ENCODE measurements at places on chromosomes 7 and 10.

DNA sequence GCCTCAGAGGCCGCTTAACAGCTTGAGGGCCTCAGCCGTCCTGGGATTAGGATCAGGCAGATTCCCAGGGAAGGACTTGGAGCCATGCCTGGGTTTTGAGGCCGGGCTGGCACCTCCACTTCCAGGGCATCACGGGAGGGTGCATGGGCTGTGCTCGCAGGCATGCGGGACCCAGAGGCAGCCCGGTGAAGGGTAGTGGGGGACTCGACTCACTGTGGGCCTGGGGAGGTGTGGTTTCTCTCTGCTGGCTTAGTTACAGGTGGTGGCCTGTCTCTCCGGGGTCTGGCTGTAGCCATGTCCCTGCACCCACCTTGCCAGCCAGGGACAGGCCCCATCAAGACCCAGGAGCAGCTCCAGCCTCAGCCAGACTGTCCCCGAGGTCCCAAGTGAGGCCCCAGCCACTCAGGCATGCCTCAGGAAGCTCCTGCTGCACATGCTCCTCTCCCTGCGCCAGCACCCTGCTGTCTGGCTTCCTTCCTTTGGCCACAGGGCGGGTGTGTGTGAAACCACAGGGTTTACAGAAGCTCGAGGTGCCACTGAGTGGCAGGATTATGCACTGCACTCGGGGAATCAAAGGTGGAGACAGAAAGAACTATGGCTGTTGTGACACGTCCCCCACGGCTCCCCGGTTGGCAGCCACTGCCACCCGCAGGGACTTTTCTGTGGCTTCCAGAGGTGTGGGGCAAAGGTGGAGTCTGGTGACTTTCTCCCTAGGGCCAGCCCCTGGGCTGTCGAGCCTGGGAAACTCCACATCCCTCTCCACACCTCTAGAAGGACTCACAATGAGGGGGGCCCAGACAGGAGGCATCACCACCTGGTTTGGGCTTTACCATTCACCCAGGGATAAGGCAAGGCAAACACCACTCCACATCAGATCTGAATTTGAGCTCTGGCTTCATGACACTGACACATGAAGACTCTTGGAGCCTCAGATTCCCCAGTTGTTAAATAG is 19.7 kb downstream of the GOLGA7B start:
- H3K36me3 ChIP-seq, result no peaks in the 10 kb centered on the region
- no peaks in the 10 kb centered on the region for H3K27me3 ChIP-seq
- no peaks in the 10 kb centered on the region for H3K4me1 ChIP-seq
- DNase-seq, result peak; percentile 32
- no peak overlapping the region for H3K4me3 ChIP-seq

- H3K27ac ChIP-seq, result no peak overlapping the region
- H3K27me3 ChIP-seq, result no peaks in the 10 kb centered on the region
- H3K4me1 ChIP-seq, result no peaks in the 10 kb centered on the region
- H3K4me3 ChIP-seq, result no peak overlapping the region
Measured at GRCh38 chr10:118804262-118804773, 49.5 kb upstream of the CACUL1 start.

- H3K4me1 ChIP-seq, result no peaks in the 10 kb centered on the region
- no peaks in the 10 kb centered on the region for H3K36me3 ChIP-seq
- no peak overlapping the region for H3K4me3 ChIP-seq
Measured at GRCh38 chr10:107577221-107577620, 412.7 kb upstream of the SORCS1 start.

- H3K4me3 ChIP-seq, result no peak overlapping the region
- peaks cover 7% of the 10 kb centered on the region for H3K4me1 ChIP-seq
- H3K27me3 ChIP-seq, result no peaks in the 10 kb centered on the region
- DNase-seq, result no peak
- no peak overlapping the region for H3K27ac ChIP-seq
Measured at GRCh38 chr7:79287981-79288380, 165.5 kb downstream of the MAGI2 start.

DNA sequence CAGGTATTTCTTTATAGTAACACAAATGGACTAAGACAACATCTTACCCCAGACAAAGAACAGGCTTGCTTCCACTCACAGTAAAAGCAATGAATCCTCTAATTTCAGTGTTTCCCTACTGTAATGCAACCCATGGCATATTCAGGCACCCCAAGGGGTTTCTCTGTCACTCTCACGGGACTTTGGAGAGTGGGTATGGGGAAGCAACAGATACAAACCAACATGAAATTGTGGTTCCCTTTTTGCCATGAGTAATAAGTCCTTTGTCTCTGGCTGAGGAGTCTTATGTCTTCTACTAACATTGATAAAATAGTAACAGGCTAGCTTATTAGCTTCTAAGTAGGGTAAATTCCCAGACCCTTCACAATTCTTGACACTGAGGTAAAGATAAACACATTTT is 51.4 kb upstream of the AOAH start:
- no peak for DNase-seq
- H3K4me1 ChIP-seq, result peaks cover 3% of the 10 kb centered on the region
- no peaks in the 10 kb centered on the region for H3K27me3 ChIP-seq
- H3K36me3 ChIP-seq, result no peaks in the 10 kb centered on the region
- no peak overlapping the region for H3K27ac ChIP-seq

DNA sequence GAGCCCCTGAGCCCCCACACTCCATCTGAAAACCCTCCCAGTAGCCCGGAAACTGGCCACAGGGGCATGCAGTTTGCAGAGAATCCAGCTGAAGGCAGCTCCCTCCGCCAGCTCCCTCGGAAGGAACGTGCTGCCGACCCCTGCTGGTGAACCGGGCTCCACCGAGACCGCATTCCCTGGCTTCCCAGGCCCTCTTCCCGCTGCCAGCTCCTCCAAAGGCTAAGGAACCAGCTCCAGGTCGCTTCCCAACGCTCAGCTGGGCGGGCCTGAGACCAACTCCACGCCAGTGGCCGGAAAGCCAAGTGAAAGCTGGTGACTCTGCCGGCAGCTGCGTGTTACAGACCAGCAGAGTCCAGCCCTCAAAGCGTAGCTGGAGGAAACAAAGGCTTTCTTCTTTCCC is 35.8 kb downstream of the GPER1 start:
- H3K27ac ChIP-seq, result peak overlapping the region; percentile 10
- H3K36me3 ChIP-seq, result peaks cover 21% of the 10 kb centered on the region
- peaks cover 11% of the 10 kb centered on the region for H3K4me1 ChIP-seq
- H3K4me3 ChIP-seq, result no peak overlapping the region
- peak; percentile 54 for DNase-seq

DNA sequence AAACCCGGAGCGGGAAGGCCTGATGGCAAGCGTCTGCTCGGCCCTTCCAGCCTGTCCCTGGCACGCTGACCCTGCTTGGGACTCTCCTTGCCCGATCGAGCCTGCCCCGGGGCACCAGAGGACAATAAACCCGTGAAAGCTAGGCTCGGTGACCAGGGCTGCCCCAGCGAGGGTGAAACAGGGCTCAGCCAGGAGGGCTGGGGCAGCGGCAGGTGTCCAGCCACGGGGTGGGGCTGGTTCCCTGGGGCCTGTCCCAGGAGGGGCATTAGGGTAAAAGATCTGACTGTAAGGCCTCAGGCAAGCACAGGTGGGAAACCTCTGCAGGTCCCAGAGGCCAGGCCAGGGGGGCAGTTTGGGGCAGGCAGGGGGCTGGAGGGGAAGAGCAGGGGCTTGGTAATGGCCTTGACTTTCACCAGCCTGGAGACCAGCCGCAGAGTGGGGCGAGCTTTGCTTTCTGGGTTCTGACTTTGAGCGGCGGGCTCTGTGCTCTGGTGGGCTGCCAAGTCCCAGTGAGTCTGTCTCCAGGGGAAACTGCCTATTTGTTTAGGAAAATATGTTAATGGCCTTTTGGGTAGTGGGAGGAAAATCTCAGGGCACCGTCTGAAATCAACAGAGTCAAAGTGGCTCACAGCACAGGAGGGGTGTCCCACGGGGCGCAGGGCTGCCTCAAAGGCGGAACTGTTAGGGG is 68.2 kb upstream of the INPP5A start:
- no peak overlapping the region for H3K27ac ChIP-seq
- DNase-seq, result no peak
- H3K27me3 ChIP-seq, result no peaks in the 10 kb centered on the region
- H3K36me3 ChIP-seq, result no peaks in the 10 kb centered on the region

DNA sequence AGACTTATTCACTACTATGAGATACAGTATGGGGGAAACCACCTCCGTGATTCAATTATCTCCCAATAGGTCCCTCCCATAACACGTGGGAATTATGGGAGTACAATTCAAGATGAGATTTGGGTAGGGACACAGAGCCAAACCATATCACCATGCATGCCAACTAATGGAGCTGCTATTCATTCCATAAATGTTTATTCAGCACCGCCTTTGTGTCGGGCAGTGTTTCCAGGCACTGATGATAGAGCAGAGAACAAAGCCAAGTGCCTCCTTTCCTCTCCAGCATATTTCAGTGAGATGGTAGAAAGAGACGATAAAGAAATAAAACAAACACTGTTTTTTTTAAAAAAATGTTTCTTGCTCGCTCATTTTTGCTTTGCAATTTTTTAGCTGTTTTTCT is 295.9 kb upstream of the FOXK1 start:
- no peaks in the 10 kb centered on the region for H3K27me3 ChIP-seq
- no peak overlapping the region for H3K27ac ChIP-seq
- H3K4me1 ChIP-seq, result no peaks in the 10 kb centered on the region
- no peak for DNase-seq
- no peaks in the 10 kb centered on the region for H3K36me3 ChIP-seq

- no peak overlapping the region for H3K27ac ChIP-seq
- H3K36me3 ChIP-seq, result no peaks in the 10 kb centered on the region
- DNase-seq, result no peak
- no peaks in the 10 kb centered on the region for H3K4me1 ChIP-seq
- no peak overlapping the region for H3K4me3 ChIP-seq
Measured at GRCh38 chr7:141442781-141443180, 108.4 kb upstream of the AGK start.

DNA sequence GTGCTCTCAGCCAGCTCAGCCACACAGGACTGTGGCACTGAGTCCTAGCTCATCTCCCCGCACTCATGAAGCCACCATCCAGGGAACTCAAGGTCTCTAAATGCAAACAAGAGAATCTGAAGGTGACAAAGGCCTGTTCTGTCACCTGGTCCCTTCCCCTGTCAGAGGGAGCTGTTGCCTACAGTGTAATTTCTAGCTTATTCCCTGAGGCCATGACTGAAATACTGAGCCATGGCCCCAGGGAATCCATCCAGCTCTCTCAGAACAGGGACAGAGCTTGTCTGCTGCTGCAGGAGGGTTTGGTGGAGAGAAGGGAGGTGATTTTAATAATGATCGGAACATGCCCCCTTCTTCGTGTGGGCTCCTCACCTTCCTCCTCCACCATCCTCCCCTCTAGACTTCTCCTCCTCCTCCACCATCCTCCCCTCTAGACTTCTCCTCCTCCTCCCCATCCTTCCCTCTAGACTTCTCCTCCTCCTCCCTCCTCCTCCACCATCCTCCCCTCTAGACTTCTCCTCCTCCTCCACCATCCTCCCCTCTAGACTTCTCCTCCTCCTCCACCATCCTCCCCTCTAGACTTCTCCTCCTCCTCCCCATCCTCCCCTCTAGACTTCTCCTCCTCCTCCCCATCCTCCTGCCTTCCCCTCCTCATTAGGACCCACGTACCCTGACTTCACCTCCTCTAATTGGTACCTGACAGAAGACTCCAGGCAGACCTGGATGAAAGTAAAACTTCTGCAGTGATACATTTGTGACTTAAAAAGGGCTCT is 338.0 kb upstream of the MKI67 start:
- no peaks in the 10 kb centered on the region for H3K4me1 ChIP-seq
- no peaks in the 10 kb centered on the region for H3K27me3 ChIP-seq
- H3K4me3 ChIP-seq, result no peak overlapping the region
- no peak overlapping the region for H3K27ac ChIP-seq
- DNase-seq, result peak; percentile 42

DNA sequence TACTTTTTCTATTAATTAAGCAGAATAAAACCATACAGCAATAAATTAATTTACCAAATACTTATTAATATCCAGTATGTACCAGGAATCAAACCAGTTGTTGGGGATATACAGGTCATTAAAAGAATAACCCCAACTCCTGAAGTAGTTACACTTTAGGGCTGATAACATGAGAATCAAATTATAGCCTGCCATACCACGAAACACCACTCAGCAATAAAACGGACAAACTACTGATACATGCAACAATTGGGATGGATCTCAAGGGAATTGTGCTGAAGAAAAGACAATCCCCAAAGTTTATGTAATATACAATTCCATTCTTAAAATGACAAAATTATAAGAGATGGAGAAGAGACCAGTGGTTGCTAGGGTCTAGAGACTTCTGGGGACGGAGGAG is 22.7 kb downstream of the MCMBP start:
- H3K36me3 ChIP-seq, result peaks cover 97% of the 10 kb centered on the region
- H3K4me3 ChIP-seq, result no peak overlapping the region
- no peaks in the 10 kb centered on the region for H3K27me3 ChIP-seq
- no peaks in the 10 kb centered on the region for H3K4me1 ChIP-seq
- no peak overlapping the region for H3K27ac ChIP-seq

DNA sequence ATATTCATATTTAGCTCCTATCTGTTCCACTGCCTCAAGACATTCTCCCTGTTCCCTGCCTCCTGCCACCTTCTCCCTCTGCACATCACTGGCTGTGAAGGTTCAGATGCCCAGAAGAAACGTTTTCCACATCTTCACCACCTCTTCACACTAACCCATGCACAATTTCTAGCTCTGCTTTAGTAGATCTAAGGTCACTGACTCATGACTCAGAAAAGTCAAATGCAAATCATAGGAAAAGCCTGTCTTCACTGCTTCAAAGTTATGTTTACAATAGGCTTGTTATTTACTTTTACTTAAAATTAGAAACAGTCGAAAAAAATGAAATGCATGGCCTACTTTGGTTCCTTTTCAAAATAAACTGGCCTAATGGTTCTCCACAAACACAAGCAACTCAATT is 2.5 kb downstream of the SCRN1 start:
- H3K36me3 ChIP-seq, result no peaks in the 10 kb centered on the region
- peaks cover 5% of the 10 kb centered on the region for H3K4me1 ChIP-seq
- no peak overlapping the region for H3K27ac ChIP-seq
- H3K4me3 ChIP-seq, result no peak overlapping the region

DNA sequence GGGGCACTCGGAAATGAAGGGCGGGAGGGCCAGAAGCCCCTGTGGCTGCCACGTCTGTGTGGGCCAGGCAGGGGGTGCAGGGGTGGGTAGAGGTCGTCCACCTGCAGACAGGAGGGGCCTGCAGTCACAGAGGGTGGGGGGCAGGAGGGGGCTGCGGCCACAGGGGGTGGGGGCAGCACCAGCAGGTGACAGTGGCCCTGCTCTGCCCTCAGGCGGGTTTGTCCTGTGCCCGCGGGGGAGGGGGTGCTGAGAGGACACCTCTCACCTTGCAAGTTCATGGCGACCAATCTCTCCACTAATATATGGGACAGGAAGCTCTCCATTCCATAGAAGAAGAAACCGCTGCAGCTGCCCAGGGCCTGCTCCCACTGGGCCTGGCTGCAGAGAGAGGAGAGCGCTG is 26.6 kb upstream of the NKX6-2 start:
- H3K27ac ChIP-seq, result no peak overlapping the region
- H3K4me1 ChIP-seq, result peaks cover 4% of the 10 kb centered on the region
- H3K36me3 ChIP-seq, result no peaks in the 10 kb centered on the region

DNA sequence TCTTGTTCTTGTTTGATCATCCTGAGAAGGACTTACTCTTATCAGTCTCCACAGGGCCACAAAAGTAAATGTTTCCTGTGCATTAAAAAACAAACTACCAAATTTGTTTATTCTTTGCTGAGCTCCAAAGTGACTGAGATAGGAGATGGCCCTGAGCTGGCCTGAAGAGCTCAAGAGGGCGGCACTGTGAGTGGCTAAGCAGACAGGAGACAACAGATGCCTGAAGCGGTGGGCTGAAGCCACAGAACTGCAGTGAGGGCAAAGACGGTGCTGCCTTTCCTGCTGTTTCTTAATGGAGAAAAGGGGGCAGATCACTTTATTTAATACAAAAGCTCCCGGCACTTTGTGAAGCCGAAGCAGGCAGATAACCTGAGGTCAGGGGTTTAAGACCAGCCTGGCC is 379.6 kb downstream of the ARL4A start:
- H3K4me1 ChIP-seq, result no peaks in the 10 kb centered on the region
- H3K4me3 ChIP-seq, result no peak overlapping the region
- DNase-seq, result no peak
- no peak overlapping the region for H3K27ac ChIP-seq
- H3K36me3 ChIP-seq, result no peaks in the 10 kb centered on the region

All from neuronal stem cell (in vitro differentiated cells).